ENCODE measurements at places on chromosomes 4 and X. TPM values are rescaled to one million over a fixed set of nuclear protein-coding genes. Genes with fewer than 3 reads are reported as not detected.

DNA sequence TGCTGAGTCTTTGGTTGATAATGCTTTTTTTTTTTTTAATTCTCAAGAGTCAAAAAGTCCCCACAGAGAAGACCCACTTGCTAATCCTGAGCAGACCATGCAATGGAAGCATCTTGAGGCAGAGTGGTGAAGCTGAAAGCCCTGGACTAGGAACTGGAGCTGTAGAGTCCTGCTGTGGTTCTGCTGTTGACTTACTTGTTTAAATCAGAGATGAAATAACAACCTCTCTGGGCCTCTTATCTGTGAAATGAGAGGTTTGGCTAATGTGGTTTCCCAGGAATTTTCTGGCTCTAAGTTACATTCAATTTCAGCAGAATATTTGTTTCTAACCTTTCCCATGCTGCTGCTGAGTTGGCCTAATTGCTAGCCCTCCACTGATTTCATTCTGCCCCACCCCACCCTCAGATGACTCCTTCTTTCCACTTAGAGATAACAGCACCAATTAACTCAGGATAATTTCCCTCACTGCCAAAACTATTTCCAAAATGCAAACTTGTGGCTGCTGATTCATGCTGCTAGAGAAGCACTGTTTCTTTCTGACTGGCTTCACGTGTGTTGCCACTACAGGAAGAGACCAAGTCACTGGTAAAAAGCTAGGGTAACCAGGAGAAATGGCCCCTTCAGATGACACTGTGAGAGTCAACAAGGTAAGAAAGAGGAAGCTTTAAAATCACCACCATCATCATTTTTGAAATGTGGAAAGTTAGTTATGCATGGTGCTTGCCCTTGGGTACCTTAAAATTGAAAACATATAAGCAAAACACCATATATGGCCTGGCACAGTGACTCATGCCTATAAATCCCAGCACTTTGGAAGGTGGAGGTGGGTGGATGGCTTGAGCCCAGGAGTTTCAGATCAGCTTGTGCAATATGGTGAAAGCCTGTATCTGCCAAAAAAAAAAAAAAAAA is 326.4 kb downstream of the DCHS2 start:
- no peak for DNase-seq

- peak; percentile 24 for DNase-seq
These were observed 56.7 kb upstream of the ENPP6 start for GRCh38 chr4:184274286-184274951.

DNA sequence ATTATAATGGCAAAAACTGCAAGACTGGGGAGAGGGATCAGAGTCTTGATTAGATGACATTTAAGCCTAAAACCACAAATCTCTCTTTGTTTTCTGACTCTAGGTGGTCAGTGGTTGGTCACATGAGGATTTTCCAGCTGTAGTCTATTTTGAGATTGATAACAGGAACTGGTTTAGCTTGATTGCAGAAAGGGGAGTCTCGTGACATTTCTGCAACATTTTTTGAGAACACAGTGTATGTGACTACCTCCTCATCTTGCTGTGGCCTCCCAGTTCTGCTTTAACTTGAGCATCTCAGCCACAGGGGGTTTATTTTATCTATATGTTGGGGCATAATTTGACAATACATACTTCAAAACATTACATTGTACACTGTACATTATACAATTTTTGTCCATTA is 726.4 kb upstream of the MAGEB2 start:
- no peak for DNase-seq

GRCh38 chr4:111781611-111782010 is 363.6 kb upstream of the FAM241A start:
- DNase-seq = no peak

DNA sequence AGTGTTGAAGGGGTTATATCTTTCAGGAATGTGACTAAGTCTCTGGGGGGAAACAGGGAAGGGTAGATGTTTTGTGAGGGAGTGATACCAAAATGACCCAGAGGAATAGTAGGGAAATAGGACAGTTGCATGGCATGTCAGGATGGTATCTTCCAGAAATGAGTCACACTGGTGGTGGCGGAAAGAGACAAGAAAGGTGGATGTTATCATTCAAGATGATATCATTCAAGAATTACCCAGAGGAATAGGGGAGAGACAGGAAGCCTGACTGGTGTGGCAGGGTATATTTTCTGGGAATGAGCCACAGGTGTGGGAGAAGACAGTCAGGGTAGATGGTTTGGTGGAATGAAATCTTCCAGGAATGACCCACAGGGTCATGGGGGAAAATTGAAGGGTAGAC is 61.1 kb downstream of the MAOA start:
- DNase-seq = no peak

DNA sequence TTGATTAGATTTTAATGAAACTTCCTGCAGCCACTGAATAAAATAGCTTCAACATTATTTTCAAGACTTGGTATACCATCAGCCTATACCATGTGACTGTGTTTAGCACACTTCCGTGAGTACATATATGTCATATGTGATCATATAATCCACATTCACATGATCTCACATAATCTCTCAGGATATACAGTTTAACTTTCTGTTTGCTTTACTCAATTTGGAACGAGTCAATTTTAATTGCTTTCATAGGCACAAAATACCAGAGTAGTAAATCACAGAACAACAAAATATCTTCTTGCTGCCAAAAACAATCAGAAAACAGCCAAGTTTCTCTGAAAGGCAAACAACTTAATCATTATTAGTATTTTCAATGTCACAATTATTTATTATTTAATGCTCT is 731.1 kb upstream of the DIAPH2 start:
- DNase-seq = no peak

DNA sequence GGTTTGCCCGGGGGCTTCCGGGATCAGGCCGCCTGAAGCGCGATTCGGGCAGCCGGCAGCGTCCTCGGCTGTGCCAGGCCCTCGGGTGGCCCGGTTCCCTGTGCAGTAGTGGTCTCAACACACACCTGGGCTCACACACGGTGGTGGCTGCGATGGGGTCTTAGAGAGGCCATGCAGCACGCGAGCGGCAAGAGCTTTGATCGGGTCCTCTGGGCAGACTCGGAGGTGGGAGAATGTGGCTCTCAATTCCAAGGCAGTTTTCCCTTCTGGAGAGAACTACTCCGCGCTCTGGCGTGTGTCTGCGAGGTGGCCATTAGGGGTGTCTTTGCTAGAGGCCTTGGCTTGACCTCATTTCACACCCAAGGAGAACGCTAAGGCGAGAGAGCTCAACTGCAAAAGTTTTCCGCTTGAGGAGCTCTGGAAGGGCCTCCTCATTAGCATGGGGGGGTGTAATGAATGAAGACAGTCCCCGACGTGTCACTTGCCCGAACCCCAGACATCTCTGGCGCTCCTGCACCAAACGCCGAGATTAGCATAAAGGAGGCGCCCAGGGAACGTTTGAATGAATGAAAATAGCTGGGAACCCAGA is 771 bp upstream of the RBPJ start:
- DNase-seq = peak; percentile 59

DNA sequence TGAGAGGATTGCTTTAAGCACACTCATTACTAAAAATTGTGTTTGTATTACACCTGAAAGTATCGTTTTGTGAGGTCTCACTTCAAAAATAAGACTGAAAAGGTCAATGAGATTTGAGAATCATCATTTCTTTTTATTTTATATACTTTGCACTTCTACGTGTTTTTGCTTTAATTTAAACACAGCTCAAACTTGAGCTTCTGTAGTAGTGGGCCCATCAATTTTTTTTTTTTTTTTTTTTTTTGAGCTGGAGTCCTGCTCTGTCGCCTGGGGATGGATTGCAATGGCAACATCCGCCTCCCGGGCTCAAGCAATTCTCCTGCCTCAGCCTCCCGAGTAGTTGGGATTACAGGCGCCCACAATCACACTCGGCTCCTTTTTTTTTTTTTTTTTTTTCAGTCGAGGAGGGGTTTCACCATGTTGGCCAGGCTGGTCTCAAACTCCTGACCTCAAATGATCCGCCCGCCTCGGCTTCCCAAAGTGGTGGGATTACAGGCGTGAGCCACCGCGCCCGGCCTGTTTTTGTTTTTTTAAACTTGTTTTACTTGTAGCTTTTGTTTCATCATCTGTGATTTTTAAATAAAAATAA is 1.5 kb downstream of the GSTCD start:
- DNase-seq = no peak

- DNase-seq = no peak
These were observed 9.2 kb downstream of the NDUFA1 start for GRCh38 chrX:119880552-119881437.

DNA sequence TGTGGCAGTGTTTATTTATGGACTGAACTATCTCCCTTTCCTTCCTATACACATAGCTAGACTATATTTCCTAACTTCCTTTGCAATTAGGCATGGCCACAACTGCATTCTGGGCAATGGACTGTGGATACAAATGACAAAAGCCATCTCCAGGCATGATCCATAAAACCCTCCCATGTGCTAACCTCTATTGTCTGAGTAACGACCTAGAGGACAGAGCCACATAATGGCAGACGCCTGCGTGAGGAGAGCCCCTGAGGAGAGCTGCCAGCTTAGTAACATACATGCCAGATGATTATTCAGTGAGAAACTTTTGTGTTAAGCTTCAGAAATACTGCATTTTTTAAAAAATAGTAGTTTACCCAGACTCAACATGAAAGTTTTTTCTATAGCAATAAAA is 142.9 kb downstream of the ADGRA3 start:
- DNase-seq = no peak

MAP3K15 gene
- total RNA-seq = not detected

DNA sequence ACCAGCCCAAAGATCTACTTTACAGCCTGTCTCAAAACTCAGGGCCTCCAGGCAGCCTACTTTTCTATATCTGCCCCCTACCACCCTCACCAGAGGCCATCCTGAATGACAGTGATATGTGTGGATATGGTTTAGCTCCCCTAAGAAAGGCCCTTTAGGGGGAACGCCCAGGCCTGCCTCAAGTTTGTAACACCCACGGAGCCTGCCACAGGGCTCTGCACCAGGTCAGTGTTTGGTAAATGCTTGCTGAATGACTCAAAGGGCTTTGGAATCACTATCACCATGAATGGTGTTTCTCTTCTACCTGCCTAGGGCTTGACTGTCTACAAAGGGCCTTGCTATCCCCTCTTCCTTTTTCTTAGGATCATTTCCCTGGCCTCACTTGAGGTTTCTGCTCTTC is 11.3 kb upstream of the LONRF3 start:
- peak; percentile 36 for DNase-seq

TTC29 gene
- total RNA-seq = not detected

Data from liver (tissue), 10 donors.